Activated CD8-positive, alpha-beta memory T cell treated with anti-CD3 and anti-CD28 coated beads for 1 hour (primary cell): ENCODE measurements at places on chromosomes 2 and 18.

DNA sequence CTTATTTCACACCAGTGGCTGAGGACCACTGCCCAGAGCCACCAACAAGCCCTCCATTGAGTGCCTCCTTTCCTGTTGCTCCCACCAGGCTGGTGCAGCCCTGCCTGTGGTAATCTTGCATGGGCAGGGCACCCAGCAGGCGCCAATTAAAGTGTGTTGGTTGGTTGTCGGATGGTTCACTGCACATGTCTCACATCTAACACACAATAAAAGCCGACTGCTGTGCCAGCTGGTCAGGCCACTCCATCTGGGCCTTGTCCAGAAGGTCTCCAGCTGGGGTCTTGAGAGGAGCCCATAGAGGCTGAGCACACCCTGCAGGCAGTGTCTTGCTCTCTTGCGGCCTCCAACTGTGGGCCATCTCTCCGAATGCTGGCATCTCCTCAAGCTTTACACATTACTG is 494.8 kb upstream of the KLHL29 start:
- no peak for DNase-seq

DNA sequence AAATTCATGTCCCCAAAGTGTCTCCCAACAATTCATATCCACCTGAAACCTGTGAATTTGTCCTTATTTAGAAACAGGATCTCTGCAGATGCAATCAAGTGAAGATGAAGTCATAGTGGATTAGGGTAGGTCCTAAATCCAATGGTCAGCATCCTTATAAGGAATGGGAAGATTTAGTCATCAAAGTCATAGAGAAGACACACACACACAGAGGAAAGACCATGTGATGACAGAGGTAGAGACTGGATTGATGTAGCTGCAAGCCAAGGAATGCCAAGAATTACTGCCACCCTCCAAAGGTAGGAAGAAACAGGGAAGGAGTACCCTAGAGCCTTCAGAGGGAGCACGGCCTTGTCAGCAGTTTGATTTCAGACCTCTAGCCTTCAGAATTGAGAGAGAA is 17.7 kb downstream of the ADD2 start:
- DNase-seq = no peak

DNA sequence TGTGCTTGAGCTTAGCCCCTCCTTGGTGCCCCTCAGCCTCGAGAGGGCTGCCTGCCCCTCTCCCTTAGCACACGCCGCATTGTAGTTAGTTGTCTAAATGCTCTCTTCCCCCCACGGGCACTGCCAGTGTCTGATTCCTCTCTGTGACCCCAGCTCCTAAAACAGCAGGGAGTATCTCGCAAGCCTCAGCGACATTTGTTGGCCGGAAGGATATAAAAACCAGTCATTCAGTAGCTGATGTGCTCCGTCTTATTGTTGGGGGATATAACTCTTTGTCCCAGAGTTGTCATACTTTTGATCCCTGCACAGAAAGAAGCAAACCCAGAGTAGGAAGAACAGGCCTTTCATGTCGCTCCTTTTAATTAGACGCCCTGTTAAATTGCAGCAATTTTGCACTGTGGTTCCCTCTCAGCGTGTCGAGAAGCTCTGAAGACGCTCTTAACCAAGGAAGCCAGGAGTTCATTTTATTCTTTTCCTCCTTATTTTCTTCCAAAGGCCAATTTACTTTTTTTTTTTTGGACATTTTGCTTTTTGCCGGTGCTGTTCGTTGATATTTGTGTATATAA is 201.8 kb downstream of the KLHL29 start:
- DNase-seq = no peak

- DNase-seq = no peak
Observed at GRCh38 chr18:45958730-45959129, 8.4 kb downstream of the EPG5 start.

DNA sequence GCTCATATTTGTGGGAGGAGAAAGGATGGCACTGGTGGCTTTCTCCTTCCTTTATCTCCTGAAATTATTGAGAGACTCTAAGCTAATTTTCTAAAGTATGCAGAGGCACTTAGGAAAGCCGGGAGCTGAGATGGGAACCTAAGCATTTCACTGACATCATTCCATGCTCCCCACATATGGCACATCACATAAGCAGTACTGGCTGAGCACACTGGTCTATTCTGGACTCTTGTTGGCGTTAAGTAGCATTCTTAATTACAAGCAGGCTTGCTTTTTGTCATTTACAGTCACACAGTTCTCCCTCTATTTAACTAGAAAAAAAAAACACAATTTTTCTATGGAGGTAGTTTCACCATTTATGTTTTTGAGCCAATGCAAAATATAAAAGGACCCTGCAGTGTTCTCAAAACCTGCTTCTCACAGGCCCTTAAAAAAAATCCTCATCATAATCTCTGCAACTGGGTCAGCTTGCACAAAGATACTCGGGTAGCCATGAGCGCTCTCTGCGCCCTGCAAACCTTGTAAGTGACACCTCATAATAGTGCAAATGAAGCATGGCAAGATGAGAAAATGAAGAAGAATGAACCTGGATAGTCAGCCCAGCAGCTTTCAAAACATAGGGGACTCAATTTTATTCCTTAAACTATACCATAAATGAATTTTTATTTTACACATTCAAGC is 688.6 kb downstream of the NRXN1 start:
- DNase-seq = no peak

DNA sequence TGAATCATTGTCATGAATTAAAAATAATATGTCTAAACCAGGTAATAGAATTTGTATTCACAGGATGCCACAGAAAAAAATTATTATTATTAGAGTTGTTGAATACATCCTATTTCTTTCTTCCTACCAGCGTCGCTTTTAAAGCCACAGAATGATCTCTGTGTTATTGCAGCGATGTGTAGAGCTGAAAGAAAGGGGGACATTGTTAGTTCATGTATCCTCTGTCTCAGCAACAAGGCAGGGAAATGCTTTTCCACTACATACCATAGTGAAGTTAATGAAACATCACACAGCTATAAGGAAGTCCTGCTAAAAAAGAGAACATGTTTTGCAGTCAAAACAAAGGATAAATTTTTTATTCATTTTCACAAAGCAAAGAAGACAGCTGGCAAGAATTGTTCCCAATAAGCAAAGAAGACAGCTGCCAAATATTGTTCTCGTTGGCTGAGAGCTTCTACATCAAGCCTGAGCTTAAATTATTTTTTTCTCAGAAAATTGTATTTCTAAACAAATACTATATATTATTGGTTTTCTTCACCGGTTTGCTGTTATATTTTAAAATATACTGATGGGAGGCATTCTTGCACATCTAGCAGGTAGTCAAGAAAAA is 1234.4 kb downstream of the SUCLG1 start:
- no peak for DNase-seq

- no peak for DNase-seq
Observed at GRCh38 chr18:13895505-13896033, 19.8 kb downstream of the MC2R start.

- DNase-seq = no peak
Observed at GRCh38 chr2:240687741-240688552, 3.7 kb upstream of the AQP12A start.

GRCh38 chr2:60873381-60873780 is 8.0 kb upstream of the REL start:
- DNase-seq = no peak

DNA sequence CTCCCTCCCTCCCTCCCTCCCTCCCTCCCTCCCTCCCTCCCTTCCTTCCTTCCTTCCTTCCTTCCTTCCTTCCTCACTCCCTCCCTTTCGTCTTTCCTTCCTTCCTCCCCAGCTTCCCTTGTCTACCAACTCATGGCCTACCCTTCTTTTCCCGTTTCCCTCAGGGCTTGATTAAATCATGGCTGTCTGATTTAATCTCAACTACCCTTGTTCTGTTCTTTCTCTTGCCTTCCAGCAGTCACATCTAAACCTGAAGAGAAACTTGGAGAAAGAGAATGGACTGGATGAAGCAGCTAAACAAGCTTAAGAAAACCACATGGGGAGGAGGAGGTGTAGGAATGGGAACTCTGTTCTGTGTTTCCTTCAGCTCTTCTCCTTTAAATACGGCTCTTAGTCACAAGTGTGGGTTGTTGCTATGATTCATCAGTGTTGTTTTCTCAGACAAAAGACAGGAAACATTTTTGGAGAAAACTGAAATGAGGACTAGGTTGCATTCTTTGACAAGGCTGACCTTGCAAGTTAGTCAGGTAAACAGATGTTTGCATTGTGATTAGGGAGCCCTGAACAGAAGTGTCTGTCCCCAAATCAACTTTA is 177.9 kb downstream of the LRRTM1 start:
- no peak for DNase-seq

GRCh38 chr2:239293775-239294430 is 106.9 kb downstream of the HDAC4 start:
- DNase-seq = peak; percentile 32

- DNase-seq = no peak
Observed at GRCh38 chr2:233319256-233319655, 11.6 kb downstream of the SAG start.

DNA sequence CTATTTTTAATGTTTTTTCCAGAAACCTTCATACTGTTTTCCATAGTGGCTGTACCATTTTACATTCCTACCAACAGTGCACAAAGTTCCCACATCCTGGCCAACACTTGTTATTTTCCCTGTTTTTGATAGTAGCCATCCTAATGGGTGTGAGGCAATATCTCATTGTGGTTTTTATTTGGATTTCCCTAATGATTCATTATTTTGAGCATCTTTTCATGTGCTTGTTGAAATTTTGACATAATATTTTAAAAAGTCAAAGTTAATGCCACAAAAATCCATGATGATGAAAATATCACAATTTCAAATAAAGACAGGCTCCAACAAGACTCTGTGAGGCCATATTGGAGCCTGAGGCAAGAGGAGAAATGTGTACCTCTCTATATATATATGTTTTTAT is 50.2 kb downstream of the VWA3B start:
- DNase-seq = no peak

DNA sequence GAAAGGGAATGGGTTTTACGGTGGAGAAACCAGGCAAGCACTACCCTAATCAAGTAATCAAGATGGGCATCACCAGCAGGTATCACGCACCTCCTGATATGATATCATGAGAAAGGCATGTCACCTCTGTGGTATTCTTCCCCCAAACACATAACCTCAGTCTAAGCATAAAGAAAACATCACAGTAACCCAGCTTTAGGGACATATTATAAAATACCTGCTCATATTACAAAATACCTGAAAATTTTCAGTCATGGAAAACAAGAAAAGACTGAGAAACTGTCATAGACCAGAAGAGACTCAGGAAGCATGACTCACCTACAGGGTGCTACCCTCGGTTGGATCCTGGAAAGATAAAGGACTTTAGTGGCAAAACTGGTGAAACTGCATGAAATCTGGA is 30.5 kb downstream of the GCKR start:
- DNase-seq = no peak

DNA sequence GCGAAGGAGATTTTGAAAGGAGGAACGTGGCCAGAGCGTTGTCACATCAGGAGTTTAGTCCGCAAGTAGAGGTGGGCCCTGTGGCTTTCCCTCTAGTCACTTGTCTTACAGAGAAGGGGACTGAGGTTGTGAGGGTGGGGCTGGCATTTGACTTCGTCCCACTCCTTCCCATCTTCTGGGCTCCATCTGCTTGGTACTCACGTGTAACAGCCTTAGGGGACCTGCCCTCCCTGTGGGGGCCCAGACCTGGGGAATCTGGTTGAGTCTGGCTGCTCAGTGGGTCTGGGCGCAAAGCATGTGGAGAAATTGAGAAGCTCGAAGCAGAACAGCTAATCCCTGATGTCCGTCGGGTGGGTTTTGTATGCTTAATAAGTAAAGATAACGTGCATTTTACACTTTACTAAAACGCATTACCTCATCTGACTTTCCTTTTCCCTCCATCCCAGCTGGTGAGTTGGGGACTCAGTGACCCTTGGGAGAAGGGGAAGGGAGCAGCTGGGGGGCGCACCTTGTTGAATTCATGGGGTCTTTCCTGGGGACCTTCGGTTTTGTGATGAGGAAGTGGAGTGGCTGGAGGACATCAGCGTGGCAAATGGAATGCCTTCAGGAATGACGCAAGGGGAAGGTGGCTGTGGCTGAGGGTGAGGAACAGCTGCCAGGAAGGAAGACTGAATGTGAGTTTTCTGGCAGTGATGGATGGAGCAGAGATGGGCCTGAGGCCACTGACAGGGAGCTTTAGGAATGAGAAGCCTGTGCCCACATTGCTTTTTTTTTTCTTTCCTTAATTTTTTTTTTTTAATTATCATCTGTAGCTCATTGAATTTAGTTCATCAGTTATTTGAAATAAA is 44.8 kb downstream of the ASAP2 start:
- DNase-seq = no peak

DNA sequence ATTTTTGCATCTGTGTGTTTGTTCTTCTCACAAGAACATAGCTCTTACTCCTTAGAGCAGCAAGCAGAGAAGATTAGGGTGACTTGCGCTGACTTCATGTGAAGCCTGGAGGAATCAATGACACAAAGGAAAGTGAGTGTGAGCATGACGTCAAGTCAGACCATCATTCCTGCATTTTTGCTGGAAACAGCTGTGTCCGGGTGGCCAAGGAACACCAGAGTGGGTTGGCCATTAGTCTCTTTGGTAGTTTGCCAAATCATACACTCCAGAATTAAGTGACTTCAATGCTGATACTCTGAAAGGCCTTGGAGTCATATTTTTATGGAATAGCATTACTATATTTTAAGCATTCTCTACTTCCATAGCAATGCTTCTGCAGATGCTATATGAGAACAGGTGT is 597.2 kb downstream of the DCDC2C start:
- DNase-seq = no peak

GRCh38 chr2:187567126-187567525 is 12.9 kb upstream of the TFPI start:
- DNase-seq = no peak

DNA sequence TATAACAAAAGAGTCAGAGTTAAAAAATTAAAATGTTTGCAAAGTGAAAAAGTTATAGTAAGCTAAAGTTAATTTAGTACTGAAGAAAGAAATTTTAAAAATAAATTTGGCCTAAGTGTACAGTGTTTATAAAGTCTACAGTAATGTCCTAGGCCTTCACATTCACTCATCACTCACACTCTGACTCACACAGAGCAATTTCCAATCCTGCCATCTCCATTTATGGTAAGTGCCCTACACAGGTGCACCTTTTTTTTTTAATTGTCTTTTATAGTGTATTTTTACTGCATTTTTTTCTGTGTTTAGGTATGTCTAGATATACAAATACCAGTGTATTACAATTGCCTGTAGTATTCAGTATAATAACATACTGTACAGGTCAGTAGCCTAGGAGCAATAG is 562.9 kb downstream of the PIK3C3 start:
- DNase-seq = no peak

- DNase-seq = no peak
Observed at GRCh38 chr2:36367895-36368353, 12.3 kb downstream of the CRIM1 start.

- DNase-seq = no peak
Observed at GRCh38 chr2:27954771-27955383, 64.3 kb downstream of the BABAM2 start.

DNA sequence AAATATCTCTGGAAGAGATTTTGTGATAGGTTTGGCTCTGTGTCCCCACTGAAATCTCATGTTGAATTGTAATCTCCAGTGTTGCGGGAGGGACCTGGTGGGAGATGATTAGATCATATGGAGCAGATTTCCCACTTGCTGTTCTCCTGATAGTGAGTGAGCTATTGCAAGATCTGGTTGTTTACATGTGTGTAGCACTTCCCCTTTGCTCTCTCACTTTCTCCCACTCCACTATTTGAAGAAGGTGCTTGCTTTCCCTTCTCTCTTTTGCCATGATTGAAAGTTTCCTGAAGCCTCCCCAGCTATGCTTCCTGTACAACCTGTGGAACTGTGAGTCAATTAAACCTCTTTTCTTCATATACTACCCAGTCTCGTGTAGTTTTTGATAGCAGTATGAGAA is 97.0 kb upstream of the FN1 start:
- no peak for DNase-seq
